ENCODE measurements at places on chromosomes 16 and 17.

GRCh38 chr17:36934144-36934691, 3.1 kb upstream of the LHX1 start:
- no peak for DNase-seq

DNA sequence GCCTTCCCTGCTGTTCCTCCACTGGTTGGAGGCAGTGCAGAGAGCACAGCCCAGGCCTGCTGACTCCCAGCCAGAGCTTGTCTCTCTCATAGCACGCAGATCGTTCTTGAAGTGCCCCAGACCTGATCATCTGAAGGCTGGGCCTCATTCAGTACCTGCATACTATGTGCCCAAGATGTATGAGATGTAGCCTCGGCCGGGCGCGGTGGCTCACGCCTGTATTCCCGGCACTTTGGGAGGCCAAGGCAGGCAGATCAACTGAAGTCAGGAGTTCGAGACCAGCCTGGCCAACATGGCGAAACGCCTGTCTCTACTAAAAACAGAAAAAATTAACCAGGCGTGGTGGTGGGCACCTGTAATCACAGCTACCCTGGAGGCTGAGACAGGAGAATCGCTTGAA, 31.0 kb downstream of the WNT3 start:
- DNase-seq = no peak

DNA sequence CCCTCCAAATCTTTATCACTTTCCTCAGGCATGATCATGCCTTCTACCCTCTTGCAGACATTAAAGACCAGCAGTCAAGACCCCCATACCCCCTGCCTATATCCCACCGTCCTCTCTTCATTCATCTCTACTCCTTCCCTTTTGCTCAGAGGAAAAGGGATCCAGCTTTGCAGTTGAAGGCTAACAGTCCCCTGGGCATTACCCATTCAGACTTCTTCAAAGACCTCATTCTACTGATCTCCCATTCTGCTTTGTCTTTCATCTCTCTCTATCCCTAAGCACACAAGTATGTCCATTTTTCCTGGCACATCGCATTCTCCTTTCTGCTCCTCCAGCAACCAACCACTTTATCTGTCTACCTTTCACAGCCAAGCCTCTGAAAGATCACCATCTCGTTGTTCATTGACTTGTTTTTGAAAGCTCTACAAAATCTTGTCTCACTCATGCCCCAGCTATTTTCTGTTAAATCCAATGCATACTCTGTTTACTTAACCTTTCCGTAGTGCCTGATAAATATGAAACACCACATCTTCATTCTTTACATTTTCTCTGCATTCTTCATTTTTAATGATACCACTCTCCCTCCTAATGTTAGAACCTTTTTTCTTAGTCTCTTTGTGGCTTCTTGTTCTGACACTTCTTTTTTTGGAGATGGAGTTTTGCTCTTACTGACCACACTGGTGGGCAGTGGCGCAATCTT, 14.1 kb upstream of the LCMT1 start:
- DNase-seq = no peak

GRCh38 chr16:73166441-73166851, 118.5 kb upstream of the ZFHX3 start:
- no peak for DNase-seq

- no peak for DNase-seq
Measured at GRCh38 chr17:5123343-5124124, 7.7 kb downstream of the USP6 start.

DNA sequence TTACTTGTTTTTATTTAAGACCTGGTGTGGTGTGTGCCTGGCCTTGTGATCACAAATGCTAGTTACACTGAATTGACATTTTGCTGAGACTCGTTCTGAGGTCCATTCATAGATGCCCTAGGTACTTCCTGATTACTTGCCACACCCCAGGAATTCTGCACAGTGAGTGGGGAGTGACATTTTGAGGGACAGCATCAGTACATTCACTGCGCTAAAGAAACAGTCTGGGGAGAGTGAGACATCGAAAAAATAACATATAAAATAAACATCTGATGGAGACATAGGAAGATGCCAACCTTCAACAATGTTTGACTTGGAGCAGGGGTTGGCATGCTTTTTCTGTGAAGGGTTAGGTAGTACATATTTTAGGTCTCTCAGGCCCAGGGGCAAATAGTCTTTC, 30.4 kb downstream of the ABCC1 start:
- DNase-seq = no peak

DNA sequence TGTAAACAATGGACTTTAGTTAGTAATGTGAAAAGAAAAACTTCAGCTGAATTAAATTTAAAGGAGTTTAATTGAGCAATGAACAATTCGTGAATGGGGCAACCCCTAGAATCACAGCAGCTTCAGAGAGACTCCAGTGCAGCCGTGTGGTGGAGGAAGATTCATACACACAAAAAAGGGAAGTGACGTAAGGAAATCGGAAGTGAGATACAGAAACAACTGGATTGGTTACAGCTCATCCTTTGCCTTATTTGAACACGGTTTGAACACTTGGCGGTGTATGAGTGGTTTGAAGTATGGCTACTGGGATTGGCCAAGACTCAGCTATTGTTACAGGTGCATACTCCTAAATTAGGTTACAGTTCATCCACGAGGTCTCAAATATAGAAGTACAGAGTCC, 460.4 kb upstream of the ASIC2 start:
- DNase-seq = no peak

DNA sequence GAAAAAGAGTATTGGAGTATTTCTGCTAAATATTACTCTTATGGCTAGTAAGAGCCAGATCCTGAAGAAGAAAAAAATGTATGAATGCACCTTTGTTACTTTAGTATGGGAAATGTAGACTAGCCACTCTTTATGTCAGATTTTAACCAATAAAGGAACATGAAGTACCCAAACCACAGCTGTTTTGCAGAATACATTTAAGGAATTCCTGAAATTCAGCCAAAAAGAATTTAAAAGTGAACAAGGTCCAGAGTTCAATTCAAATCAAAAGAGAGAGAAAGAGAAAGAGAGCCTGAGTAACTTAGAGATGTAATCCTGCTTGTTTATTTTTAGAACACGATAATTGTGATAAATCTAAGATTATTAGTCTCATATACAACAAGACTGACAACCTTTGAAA, 1.2 kb downstream of the KCNJ16 start:
- DNase-seq = no peak

DNA sequence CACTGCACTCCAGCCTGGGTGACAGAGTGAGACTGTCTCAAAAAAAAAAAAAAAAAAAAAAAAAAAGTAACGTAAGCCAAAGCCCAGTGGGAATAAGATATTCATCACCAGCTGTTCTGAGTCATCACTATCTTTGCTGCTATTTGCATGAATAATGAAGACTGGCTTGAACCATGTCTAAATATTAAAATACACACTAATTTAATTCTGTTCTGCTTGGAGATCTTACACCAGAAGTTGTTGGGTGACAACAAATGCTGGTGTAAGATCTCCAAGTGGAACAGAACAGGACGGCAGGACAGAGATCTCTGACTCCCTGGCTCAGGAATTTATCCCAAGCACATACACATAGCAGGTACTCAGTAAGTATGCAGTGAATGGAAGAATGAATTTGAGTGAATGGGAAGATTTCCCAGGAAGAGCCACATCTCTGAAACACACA, 19.6 kb downstream of the DNAH17 start:
- no peak for DNase-seq

DNA sequence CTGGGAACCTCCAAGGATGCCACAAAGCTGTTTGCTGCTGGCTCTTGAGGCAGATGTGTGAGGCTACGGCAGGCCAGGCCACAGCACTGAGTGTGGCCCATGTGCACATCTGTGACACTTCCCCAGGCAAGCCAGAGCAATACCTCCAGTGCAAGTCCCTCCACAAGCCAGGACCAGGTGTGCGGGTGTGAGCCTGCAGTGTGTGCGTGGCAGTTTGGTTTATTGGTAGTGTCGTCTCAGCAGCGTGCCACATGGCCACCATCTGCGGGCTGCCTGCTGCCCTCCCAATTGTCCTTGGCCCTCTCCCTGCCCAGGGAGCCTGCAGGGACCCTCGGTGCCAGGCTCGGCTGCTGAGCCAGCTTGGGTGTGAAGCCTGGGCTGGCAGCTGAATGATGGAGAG, 9.9 kb upstream of the SREBF1 start:
- no peak for DNase-seq

DNA sequence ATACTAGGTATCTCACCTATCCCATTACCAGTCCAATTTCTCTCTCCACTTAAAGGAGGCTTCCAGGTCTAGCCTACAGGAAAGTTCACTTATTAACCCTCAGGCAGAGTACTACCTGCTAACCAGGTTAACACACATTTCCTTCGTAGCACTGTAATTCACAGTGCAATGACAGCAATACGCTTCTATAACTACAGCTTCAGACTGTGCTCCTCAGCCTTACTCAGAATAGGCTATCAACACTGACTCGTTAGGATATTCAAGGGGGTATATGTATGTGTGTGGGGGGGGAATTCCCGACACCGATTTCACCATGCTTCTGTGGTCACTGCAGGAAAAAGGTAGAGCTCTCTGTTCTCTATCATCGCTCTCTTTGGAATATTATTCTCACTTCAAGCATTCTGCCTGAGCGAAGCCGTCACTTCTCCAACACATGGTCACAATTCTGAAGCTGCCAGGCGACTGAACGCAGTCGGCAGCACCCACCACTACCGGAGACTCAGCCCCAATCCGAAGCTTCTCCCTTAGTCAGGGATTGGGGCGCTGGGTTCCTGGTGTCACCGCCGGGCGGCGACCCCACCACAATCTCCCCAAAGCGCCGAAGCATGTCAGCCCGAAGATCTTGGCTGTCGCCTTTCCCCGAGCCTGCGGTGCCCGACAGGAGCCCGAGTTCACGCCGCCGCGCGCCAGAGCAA, 618 bp downstream of the GGA3 start:
- no peak for DNase-seq

- no peak for DNase-seq
Measured at GRCh38 chr16:88943741-88944140, 33.3 kb downstream of the CBFA2T3 start.

DNA sequence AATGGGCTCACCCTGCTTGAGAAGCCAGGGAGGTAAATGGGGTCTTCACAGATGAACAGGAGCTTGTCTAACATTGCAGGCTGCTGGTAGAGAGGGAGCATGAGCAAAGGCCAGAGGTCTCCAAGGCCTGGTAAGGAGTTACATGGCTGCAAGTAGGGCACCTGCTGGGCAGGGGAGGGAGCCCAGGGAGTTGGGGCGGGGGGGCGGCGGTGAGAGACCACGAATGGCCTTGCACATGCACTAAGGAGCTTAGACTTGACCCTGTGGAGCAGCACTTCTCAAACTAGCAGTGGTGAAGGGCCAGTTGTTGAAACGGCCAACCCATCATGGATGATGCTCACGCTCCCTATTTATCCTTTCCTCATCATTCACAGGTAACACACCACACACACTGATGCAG, 38.4 kb downstream of the ERN1 start:
- no peak for DNase-seq

GRCh38 chr16:69924777-69925191, 26.4 kb upstream of the CLEC18A start:
- no peak for DNase-seq

DNA sequence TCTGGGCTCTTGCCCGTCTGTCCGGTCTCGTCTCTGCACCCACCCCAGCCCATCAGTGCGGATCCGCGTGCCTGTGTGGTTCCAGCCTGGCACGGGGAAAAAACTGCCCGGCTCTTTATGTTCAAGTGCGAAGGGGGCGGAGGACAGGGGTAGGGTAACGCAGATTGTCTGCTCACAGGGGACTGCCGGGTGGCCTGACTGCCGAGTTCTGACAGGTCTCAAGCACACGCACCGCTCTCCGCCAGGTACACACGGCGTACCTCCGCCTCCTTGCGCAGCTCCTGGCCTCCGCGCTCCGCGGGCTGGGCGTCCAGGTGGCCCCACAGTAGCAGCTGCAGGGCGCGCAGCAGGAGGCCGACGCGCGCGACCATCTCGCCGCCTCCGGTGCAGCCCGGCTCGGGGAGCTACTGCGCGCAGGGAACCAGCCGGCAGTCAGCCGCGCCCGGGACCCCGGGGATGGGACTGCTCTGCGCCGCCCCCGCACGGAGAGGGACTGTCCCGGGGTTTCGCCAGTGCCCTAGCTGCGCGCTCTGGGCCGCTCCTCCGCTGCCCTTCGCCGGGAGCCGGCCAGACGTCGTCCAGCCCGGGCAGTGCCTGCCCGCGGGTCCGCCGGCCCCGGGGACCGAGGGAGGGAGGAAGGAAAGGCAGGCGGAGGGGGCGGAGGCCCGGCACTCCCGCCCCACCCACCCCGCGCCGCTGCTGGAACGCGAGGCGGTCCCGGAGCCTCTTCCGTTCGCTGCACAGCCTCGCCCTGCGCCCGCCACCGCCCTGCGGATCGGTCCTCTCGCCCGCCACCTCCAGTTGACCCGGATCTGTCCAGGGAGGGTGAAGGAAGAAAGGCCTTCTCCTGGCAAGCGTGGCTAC, at the start of gene MMP28:
TSS of gene MMP28 (minus strand) at position 635 of the 864 bp plus-strand sequence. CDS start at position 371, 264 bp downstream.
- DNase-seq = no peak

DNA sequence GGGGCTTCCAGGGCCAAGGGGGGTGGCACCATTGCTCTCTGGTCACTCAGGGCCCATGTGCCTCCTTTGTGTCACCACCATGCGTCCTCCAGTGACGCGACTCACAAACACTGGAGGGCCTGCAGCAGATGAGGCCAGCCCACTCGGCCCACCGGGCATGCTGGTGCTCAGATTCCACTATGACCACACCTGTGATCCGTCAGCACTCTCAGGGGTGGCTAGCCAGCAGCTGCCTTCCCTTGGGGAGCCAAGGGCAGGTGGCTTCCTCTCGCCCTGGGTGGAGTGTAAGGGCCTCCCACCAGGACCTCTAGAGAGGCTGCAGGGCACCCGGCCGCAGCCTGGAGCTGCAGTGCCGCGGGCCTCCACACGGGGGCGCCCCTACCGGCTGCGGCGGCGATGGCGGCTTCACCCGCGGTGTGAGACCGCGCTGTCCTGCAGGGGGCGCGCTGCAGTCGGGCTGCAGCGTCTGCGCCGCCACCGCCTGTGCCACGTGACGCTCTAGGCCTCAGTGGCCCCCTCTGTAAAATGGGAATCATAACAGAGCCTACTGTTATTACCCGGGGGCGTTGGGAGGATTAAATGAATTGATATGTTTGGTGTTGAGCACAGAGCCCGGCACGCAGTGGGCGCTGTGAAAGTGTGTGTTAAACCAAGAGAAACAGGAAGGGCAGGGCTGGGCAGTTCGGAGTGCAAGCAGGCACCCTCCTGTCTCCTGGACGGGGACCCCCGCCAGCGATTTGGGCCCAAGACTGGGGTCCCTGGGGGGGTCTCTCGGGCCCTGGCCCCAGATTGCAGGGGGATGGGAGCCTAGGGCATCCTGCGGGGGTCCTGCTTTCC, 192.4 kb upstream of the GSE1 start:
- no peak for DNase-seq

DNA sequence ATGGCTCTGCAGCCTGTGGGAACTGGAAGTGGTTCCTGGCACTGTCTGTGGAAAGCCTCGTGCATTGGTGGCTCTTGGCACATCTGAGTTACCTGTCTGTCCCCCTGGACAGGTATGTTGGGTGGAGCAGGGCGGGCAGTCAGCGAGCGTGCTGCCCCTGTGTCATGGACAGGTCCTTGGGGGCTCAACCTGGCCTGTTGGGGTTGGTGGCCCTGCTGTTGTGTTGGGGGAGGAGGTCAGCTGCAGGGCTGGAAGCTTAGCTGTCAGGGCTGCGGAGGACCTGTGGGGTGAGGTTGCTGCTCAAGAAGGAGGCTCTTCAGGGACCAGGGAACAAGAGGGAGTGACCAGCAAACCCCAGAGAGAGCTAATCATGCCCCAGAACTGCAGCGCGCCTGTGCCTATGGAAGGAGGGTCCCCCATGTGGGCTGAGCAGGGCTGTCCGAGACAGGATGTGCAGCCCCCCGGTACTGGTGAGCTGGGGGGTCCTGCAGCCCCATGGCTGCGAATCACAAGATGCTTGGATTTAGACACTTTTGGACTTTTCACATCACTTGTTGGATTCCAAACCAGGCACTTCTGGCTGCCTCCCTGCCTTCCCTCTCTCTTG, 7.2 kb downstream of the NKD1 start:
- no peak for DNase-seq

Measured in nucleus accumbens (tissue), 56 donors.